ENCODE measurements at places on chromosomes 11 and 22.
A peak's percentile ranks its signal among the peaks of the same experiment; 100 is the strongest.

DNA sequence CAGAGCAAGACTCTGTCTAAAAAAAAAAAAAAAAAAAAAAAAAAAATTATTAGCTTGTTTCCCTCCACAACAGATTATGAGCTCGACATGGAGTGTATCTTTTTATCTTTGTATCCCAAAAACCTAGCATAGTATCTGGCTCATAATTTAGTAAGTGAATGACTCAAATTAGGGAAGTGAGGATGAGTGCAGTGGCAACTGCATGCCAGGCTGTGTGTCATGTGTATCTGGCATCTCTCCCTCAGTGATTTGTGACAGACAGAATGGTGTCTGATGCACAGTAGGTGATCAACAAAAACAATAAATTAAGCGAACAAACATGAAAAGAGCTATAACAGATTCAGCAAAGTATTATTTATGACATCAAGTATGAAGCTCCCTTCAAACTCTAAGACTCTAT lies 7.2 kb downstream of the STK33 start:
- DNase-seq: no peak

DNA sequence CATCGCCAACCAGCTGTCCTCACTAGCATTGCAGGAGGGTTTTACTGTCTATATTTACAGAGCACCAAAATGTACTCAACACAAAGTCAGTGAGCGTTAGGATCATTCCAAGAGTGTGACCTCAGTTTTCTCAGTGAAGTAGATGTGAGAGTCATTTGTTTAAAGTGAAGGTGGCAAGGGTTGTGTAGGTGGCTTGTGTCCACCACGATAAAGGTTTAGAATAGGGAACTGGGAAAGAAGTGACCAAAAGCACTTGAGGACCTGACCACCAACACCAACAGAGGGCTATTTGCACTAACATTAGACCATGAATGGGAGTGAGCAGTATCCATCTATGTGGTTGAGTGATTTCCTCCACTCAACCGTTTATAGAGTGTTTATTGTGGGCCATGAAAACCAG lies 152.5 kb upstream of the POU2AF2 start:
- DNase-seq: no peak

DNA sequence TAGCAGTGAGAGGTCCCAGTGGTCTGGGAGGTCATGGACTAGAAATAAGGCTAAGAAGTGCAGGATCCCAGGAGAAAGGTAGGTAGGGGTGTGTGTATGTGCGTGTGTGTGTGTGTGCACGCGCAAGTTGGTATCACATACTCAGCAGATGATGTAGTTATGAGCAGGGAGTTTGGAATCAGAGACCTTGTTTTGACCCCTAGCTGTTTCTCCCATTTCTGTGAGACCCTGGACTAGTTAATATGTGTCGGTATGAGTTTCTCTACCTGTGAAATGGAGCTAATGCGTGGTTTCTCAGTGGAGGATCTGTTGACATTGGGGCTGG lies 1.3 kb downstream of the SERPING1 start:
- no peak for DNase-seq

GRCh38 chr11:116168459-116168787 lies 604.4 kb downstream of the BUD13 start:
- DNase-seq: no peak

GRCh38 chr11:119093942-119094815 lies 7.5 kb downstream of the DPAGT1 start:
- DNase-seq: no peak

GRCh38 chr11:75023446-75024067 lies 34.8 kb downstream of the NEU3 start:
- no peak for DNase-seq

DNA sequence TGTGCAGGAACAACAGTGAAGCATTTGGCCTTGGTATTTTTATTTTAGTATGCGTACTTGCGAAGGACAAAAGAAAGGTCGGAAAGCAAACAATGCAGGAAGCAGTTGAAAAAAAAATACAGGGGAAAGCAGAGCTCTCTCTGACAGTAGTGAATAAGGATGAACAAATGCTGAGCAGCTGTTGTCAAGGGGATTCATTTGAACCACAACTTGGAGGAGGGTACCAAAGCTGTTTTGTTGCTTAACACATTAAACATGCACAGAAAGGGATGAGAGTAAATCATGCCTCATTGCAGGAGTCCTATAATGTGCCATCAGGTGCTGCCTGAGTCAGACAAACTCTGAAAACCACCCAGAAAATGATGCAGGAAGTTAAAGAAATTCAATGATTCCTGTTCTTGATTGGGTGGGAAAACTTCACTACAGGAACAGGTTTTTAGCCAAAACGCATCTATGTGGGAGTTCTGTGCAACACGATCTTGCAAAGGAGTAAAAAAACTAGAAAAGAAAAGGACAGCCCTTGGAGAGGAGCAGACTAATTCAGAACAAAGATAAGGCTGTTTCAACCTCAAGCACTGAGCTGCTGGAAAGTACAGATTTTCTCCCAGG lies 2113.5 kb downstream of the LRRC4C start:
- no peak for DNase-seq

GRCh38 chr11:65571940-65572339 lies 398 bp upstream of the FAM89B start:
- DNase-seq: no peak

DNA sequence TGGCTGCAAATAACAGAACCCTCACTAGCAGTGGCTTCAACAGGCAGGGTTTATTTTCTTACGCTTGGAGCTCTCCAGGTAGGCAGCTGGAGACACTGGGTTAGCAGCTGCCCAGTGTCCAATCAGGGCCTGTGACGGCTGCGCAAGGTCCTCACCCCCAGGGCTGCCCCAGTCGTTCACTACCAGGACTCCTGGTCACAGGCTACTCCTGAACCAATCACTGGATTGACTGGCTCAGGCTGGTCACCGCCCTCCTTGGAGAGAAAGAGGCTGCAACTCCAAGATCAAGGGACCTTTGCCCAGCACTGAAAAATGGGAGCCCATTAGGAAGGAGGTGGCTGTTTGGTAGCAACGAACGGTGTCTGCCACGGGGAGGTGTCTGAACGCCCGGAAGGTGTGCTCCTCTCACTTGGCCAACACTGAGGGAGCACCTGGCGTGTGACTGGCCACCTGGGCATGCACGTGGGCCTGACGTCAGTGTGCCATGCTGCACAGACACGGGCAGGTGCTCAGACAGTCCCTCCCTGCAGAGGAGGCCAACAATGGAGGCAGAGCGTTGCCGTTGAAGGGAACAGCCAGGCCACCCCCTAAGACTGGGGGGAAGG lies 5.1 kb downstream of the ARSA start:
- DNase-seq: no peak

GRCh38 chr11:6397636-6398035 lies 7.4 kb downstream of the SMPD1 start:
- no peak for DNase-seq

- DNase-seq: no peak
Measured at GRCh38 chr11:12184699-12185098, 74.3 kb downstream of the MICAL2 start.

- DNase-seq: no peak
Measured at GRCh38 chr22:30649430-30650007, 13.9 kb downstream of the SLC35E4 start.

GRCh38 chr11:37282367-37282766 lies 684.3 kb upstream of the RAG2 start:
- no peak for DNase-seq

DNA sequence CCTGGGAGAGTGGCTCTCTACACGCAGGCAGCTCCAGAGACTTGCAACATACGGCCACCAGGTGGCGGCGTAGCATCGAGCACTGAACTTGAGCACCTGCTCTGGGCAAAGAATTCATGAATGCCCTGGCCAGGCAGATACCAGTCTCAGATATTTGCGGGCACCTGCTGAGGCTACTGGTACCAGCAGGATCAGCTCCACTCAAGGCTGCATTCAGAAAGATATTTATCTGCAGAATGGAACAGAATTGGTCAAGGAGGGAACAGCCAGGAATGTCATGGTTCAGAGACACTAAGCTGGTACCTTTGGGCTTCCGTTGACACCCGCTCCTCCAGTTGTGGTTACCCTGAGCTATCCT lies 10.8 kb upstream of the CCDC86 start:
- DNase-seq: peak; percentile 70
